Pancreas (tissue), 10 donors: ENCODE measurements at places on chromosomes 16 and 17. TPM values are rescaled to one million over a fixed set of nuclear protein-coding genes. Genes with fewer than 3 reads are reported as not detected.

SCN4A gene
- 0.41 TPM for total RNA-seq

ZNF287 gene
- 3.8 TPM for total RNA-seq

KRT34 gene
- total RNA-seq, result not detected

CUEDC1 gene
- 16.5 TPM for total RNA-seq

LASP1 gene
- total RNA-seq, result 71.7 TPM

DNA sequence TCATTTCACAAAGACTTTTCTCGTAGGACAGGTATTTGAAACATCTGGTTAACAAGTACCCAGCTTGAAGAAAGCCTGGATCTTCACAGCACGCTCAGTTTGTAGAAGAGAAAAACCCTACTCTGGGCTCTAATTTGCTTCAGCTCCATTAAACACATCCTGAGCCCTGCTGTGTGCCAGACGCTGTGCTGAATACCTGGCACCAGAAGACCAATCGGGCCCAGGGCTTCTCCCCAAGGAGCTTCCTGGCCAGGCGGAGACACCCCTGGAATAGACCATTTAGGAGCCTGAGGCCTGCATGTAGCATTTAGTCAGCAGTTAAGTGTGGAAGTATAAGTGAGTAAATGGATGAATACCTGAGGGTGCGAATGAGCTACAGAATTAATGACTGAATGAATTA is 8.9 kb upstream of the ABAT start:
- no peak for DNase-seq
